ENCODE measurements at places on chromosomes 1 and 21.

- DNase-seq = no peak
Measured at GRCh38 chr1:57109883-57110282, 144.1 kb upstream of the C8B start.

GRCh38 chr1:206422525-206422924, 47.8 kb upstream of the IKBKE start:
- DNase-seq = no peak

- DNase-seq = no peak
Measured at GRCh38 chr1:154837034-154837671, 32.9 kb downstream of the KCNN3 start.

GRCh38 chr1:208977638-208978256, 605.8 kb upstream of the CAMK1G start:
- DNase-seq = no peak

GRCh38 chr1:227068883-227069282, 128.8 kb downstream of the COQ8A start:
- DNase-seq = no peak

- DNase-seq = no peak
Measured at GRCh38 chr1:27166929-27167328, 12.0 kb upstream of the SLC9A1 start.

DNA sequence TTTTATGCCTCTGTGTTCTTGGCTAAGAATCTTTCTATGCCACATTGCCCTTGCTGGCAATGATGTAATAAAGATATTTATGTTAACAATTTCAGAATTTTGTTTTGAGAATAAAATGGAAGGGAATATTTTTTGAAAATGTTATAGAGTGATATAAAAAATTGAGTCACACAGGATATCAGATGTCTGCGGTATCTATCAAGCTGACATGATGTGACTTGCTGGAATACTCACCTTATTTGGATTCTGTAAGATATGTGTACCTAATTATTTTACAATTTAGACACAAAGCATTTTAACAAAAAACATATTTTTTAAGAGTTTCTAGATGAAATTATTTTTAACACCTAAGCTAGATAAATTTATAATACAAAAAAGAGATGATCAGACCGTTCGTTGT, 660.0 kb upstream of the B3GALT2 start:
- DNase-seq = no peak

DNA sequence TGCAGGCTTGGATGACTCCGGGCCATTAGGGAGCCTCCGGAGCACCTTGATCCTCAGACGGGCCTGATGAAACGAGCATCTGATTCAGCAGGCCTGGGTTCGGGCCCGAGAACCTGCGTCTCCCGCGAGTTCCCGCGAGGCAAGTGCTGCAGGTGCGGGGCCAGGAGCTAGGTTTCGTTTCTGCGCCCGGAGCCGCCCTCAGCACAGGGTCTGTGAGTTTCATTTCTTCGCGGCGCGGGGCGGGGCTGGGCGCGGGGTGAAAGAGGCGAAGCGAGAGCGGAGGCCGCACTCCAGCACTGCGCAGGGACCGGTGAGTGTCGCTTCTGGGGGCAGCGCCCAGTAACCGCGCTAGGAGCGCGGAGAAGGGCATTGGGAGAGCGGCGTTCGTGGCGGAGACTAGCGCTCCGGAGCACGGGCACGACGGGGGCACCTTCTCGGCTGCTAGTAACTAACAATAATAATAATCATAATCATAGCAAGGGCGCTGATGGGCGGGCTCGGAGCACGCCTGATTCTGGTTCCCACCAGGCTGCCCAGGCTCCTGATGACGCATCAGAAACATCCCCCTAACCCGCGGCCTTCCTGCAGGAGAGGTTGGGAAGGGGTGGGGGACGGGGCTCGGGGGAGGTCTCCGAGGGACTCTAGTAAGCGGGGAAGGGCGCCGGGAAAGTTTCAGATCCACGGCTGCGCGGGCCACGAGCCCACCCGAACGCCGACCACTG, at the start of gene MX1:
Gene MX1, plus strand, starts transcription at position 286 of the 722 bp plus-strand sequence. CDS start 5,832 bp downstream, outside the sequence.
- DNase-seq = peak; percentile 63

DNA sequence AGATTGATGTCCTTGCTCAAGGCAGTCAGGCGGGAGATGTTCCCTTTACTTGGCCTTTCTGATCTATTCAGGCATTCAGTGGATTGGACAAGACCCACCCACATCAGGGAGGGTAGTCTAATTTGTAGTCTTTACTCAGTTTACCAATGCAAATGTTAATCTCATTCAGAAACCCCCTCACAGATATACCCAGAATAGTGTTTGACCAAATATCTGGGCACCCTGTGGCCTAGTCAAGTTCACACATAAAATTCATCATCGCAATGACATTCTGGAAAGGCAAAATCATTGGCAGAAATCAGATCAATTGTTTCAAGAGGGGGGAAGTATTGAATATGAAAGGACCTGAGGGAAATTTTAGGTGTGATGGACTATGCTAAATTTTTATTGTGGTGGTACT, 12.5 kb upstream of the SFT2D2 start:
- no peak for DNase-seq

- no peak for DNase-seq
Measured at GRCh38 chr1:248849637-248850036, 9.2 kb downstream of the ZNF692 start.

GRCh38 chr1:243742819-243743218, 107.2 kb downstream of the AKT3 start:
- DNase-seq = no peak

- DNase-seq = no peak
Measured at GRCh38 chr1:154880671-154881070, 10.6 kb upstream of the KCNN3 start.

DNA sequence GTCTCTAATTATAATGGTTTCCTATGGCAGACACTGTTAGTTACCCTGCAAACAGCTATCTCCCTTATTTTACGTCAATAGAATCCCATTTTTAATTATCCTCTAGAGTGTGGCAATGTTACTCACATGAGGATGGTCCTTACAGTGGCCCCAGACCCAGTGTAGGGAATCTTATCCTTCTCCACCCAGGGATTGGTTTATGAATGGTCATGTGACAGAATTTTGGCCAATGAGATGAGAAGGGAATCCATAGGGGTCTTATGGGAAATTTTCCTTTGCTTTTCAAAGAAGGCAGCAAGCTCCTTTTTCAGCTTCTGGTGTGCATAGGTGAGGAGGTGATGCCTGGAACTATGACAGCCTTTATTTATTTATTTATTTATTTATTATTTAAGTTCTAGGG, 59.0 kb upstream of the HUNK start:
- DNase-seq = no peak

- DNase-seq = no peak
Measured at GRCh38 chr1:66283622-66284041, 250.3 kb upstream of the SGIP1 start.

DNA sequence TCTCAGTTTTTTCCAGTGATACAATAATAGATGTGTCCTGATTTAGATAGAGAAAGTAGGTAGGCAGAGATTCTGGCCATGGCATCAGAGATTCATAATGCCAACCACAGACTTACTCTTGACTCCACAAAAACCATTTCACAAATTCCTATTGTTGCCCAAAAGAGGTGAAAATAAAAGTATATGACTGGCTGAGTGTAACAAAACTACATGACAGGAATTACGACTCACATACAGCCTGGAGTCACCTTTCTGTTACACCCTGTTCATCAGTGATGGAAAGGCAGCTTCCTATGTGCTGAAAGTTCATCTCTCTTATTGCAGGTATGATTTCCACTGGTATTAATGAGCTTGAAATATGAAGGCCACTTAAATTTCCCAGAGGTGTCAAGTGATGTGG, 72.3 kb downstream of the MPZL1 start:
- DNase-seq = no peak

DNA sequence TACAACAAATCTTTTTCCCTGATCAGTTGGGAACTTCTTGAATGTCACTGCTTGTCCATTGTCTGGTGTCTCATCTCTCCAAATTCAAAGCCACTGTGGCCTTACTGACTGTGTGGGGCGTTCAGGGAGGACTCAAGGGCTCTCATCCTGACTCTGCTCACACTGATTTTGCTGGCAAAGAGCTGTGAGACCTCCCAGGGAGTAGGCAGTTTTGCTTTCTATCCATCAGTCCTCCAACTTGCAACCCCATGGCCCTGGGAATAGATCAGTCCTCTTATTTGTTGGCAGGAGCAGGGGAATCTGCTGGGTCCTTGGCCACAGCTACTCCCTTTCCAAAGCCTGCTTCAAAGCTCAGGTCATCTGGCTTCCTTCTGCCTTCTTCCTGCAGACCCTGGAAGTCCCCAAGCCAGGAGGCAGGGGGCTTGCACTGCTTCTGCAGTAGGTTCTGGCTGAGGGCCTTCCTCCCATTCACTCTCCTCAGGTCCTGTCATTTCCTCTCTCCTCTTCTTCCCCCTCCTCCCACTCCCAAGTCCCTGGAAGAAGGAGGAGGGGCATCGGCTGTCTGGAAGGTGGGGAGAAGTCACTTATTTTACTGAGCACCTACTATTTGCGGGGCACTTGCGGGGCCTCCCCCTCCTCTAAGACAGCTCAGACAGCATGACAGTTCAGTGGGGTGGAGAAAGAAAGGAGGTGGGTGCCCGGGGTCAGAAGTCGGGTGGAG, 876 bp upstream of the NAV1 start:
- no peak for DNase-seq

- no peak for DNase-seq
Measured at GRCh38 chr1:240413732-240414131, 198.2 kb downstream of the GREM2 start.
